ENCODE measurements at places on chromosomes 1 and 21. TPM values are rescaled to one million over a fixed set of nuclear protein-coding genes. Genes with fewer than 3 reads are reported as not detected.

Gene JTB
- 102 TPM for total RNA-seq

Gene TTLL10
- total RNA-seq = not detected

- DNase-seq = no peak
Measured at GRCh38 chr21:35428937-35429336, 379.8 kb upstream of the RUNX1 start.

- DNase-seq = no peak
Measured at GRCh38 chr1:167947733-167948132, 10.9 kb upstream of the MPC2 start.

GRCh38 chr21:28771790-28772501, 220.7 kb downstream of the LTN1 start:
- no peak for DNase-seq

Gene SYT11
- total RNA-seq = 17.3 TPM

- no peak for DNase-seq
Measured at GRCh38 chr1:63405021-63405420, 37.6 kb downstream of the ALG6 start.

GRCh38 chr1:167683226-167683625, 38.6 kb upstream of the MPZL1 start:
- DNase-seq = no peak

- DNase-seq = no peak
Measured at GRCh38 chr1:114235960-114236359, 82.3 kb upstream of the SYT6 start.

- DNase-seq = no peak
Measured at GRCh38 chr1:8062861-8063260, 36.8 kb upstream of the ERRFI1 start.

Gene NECTIN4
- total RNA-seq = not detected

DNA sequence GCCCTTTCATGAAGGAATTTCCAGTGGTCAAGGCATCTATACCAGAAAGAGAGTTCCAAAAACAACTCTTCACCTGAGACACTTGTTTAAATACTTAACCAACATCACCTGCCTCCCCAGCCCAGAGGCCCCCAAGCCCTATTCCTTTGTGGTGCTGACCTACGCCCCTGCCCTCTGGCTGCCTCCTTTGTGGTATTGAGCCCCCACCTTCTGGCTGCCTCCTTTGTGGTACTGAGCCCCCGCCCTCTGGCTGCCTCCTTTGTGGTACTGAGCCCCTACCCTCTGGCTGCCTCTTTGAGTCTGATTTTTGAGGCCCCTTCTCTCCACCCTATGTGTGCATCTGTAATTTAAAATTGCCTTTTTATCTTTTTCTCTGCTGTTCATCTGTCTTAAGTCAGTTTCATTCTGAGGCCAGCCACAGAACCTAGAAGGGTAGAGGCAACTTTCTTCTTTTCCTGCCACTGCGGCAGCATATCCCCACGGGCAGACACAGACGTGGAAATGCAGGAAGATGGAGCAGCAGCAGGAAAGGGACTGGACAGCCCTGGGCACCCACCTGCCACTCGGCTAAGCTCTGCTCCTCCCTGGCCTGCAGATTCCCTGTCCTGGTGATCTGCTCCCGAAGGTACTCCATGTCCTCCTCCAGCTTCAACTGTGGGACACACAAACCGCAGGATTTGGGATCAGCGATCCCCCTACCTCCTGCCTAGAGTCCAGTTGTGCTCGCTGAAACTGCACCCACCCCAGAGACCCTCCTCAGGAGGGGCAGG, 3.2 kb downstream of the TRIM17 start:
- peak; percentile 52 for DNase-seq

GRCh38 chr1:53303726-53304515, 23.9 kb downstream of the LRP8 start:
- no peak for DNase-seq

DNA sequence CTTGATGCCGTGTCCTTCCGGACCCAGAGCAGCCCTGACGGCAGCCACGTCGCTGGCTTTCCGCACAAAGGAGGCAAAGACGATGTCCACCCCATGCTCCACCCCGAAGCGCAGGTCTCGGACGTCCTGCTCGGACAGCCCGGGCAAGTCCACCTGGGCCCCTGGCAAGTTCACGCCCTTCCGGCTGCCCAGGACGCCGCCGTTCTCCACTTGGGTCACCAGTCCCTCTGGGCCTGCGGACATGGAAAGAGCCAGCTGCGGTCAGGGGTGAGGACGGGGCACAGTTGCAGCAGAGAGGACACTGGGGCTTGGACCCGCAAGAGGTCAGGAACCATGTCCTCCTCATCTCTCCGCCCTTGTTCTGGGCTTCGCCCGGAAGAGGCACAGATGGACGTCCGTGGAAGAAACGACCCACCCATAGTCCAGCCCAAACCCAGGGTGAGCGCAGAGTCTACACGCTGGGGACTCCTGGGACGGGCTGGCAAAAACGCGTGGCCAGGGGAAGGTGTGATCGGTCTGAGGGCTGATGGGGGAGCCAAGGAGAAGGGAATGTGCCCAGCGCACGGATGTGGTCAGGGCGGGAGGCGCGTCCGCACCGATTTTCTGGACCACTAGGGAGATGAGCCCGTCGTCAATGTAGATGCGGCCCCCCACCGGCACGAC, 6.6 kb downstream of the PKLR start:
- peak; percentile 68 for DNase-seq

- DNase-seq = no peak
Measured at GRCh38 chr1:115186711-115187265, 97.5 kb upstream of the TSPAN2 start.

- no peak for DNase-seq
Measured at GRCh38 chr1:156511644-156512043, 11.1 kb upstream of the MEF2D start.

- no peak for DNase-seq
Measured at GRCh38 chr1:220957233-220957605, 78.0 kb downstream of the HLX start.

DNA sequence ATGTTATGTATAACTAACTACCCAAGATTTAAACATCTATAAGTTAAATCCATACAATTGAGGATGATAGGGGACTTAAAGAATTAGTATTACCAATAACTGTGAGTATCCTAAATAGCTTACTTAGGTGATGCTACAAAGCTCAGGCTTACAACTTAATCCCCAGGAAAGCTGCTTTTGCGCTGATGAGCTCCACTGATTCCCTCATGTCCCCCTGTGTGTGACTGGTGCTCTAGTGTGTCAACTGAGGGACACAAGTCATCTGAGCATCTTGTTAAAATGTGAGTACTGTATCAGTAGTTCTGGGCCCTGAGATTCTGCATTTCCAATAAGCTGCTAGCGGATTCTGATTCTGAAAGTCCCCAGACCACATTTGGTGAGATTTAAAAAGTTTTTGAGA, 1458.8 kb downstream of the MRPL39 start:
- no peak for DNase-seq

DNA sequence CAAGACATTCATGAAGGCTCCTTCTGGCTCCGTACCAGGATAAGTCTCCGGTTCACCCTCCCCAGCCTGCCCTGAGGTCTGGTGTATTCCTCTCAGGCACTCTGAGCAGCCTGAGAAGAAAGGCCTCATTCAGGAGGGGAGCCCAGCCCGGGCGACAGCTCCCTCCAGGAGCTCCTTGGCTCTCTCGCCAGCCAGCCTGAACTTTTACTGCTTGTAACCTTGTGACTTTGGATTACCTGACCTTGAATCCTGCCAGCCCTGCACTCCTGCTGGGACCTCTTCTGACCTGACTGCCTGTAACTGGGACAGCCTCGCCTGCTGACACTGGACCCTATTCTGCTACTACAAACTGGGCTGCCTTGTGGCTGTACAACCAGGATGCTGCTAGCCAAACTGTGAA, 65.8 kb downstream of the CD34 start:
- DNase-seq = no peak

DNA sequence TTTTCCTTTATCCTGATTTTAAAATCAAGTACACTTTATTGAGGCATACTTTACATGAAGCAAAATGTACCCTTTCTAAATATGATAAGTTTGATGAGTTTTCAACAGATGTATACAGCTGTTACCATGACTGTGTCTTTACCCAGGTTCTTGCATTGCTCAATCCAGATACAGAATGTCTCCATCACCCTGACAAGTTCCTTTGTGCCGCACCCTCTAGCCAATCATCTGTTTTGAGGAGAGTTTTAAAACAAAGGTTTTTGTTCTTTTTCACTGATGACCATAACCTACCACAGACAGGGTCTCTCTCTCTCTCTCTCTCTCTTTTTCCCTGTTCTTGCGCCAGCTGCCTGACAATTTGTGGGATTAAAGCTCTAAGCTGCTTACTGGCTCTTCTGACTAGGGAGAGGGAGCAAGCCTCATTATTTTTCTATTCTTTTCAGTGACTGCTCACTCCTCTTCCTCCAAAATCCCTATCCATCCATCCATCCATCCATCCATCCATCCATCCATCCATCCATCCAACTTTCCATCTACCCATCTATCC, 1.2 kb upstream of the KCNE1 start:
- DNase-seq = no peak

Gene CLCA1
- not detected for total RNA-seq

Gene OPRD1
- total RNA-seq = not detected

- DNase-seq = no peak
Measured at GRCh38 chr1:116310180-116310579, 62.9 kb upstream of the ATP1A1 start.

DNA sequence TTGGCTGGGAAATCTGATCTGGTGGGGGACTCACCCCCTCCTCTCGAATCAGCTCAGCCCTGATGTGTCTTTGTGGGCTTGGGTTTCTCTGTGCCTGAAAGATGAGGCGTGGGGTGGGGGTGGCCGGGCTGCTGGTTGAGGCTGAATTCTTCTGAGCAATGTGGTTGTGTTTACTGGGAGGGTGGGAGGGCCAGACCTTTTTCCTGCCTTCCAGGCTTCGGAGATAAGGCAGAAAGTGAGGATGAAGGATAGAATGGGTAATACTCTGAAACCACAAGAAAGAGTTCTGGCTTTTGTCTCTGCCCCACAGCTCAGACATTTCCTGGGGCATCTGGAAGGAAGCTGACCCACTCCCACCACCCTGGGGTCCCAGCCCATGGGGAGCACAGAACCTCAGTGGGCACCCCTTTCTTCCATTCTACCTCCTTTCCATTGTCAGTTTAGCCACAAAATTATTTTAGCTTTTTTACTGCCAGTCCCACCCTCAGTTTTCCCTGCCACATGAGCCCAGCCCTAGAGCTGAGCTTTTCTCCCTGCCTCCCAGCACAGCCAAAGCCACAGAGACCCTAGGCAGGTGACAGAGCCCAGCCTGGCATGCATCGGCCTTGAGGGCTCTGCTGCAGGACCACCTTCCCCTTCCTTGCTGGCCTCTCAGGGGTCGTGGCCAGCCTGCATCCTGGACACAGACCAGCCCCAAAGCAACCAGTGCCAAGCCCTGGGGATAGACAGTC, 11.2 kb downstream of the ALX3 start:
- DNase-seq = peak; percentile 51

- no peak for DNase-seq
Measured at GRCh38 chr1:228849011-228849541, 113.8 kb downstream of the RHOU start.
